ENCODE measurements at places on chromosomes 5 and 9.
A peak's percentile ranks its signal among the peaks of the same experiment; 100 is the strongest.

- no peak for DNase-seq
Observed at GRCh38 chr9:125694478-125694877, 12.5 kb downstream of the MAPKAP1 start.

DNA sequence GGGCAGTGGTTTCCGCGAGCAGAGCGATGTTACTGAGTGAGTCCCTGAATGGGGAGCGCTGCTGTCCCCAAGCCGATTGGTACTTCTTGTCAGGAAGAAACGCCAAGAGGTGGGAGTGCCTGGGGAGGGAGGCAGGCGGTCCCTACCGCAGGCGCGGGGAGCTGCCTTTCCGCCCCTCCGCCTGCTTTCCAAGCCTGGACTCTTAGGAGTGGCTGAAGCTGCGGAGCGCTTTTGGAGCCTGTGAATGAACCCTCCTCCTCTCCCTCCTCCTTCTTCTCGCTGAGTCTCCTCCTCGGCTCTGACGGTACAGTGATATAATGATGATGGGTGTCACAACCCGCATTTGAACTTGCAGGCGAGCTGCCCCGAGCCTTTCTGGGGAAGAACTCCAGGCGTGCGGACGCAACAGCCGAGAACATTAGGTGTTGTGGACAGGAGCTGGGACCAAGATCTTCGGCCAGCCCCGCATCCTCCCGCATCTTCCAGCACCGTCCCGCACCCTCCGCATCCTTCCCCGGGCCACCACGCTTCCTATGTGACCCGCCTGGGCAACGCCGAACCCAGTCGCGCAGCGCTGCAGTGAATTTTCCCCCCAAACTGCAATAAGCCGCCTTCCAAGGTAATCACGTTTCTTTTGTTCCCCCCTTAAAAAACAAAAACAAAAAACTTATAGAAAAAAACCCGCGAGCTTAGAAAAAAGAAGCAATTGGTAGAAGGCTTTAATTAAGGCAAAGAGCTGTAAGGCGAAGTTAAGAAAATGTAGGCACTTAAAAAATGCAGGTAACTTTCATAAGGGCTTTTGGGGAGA lies at the start of gene VCAN:
Gene VCAN, plus strand, starts transcription at position 340 of the 808 bp plus-strand sequence. CDS start 11,775 bp downstream, outside the sequence.
- peak; percentile 63 for DNase-seq

DNA sequence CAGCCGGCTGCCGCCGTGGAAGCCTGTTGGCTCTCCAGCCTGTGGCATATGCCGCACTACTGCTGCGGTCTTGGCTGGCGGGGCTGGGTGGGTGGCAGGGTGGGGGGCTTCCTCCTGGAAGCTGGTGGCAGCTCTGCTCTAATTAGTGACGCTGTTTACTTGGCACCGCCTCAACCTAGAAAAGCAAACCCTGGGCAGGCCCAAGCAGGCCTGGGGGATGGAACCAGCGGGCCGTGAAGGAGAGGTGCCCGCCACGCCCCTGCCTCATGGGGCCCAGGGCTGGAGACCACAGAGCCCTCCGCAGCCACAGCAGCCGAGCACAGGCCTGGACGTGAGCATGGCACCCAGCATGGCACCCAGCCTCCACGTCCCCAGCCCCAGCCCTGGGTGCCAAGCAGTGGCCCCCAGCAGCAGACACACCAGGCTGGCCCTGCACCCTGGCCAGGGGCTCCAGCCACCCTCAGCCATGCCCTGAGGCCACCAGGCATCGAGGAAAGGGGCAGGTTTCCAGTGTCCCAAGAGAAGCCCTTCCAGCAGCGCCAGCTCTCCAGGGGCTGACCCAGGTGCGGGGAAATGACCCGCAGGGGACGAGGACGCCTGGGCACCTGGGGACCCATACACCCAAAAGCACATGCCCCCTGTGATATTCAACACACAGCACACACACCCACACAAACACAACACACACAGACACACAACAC lies 5.4 kb upstream of the CCDC187 start:
- no peak for DNase-seq

GRCh38 chr5:128949847-128950546 lies 15.3 kb upstream of the SLC27A6 start:
- DNase-seq: no peak

DNA sequence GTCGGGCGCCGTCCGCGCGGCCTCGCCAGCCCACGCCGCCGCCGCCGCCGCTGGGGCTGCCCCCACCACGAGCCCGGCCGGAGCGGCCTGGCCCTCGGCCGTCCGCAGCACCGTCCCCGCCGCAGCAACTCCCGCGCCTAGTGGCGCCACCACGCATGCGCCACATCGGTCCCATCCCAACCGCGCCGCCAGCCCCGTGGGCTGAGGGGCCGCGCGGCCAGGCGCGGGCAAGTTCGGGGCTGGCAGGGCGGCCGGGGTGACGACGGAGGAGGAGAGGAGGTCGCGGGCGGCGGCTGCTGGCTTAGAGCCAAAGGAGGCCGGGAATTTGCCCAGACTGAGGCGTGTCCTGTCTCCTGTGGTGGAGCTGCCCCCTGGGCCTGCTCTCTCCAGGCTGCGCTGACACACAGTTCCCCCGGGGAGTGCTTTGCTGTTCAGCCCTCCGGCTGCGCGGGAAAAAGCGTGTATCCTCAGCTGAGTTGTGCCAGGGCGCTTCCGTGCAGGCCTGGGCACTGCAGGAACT lies at the start of gene TUSC1:
Gene TUSC1, minus strand, starts transcription at position 298 of the 520 bp plus-strand sequence. Its CDS starts 132 bp downstream, at position 166.
- DNase-seq: peak; percentile 75

DNA sequence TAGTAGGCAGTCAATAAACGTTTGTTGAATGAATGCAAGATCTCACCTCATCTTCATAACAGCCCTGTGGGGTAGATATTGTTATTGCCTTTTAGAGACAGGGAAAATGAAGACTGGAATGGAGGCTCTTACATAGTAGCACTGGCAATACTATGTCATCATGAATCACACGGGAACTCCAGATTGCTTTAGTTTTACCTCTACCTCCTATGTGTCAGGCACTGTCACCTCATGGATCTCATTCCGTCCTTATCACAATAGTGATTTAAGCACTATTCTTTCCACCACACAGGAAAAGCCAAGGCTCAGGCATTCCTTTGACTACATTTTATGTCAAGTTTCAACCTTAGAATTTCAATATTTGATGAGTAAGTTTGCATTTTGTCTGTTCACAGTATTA lies 2.9 kb upstream of the EPB41L4B start:
- no peak for DNase-seq

- no peak for DNase-seq
Observed at GRCh38 chr9:90774682-90775081, 26.9 kb upstream of the SYK start.

DNA sequence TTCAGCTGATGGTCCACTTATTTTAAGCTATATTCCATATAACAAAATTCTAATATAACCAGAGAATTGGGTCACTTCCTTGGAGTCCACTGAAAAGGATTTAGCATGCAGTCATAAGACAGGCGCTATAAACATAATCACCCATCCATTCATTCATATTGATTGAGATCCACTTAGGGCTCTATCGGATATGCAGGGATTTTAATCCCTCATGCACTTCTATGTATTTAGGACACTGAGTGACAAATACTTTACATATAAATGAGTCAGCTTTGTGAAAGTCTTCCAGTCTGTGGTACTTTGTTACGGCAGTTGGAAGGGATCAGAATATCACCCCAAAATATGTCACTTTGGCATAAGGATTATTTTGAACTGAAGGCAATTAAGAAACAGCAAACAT lies 127.3 kb upstream of the ZNF608 start:
- DNase-seq: no peak
